Thoracic aorta (tissue), 2 donors: ENCODE measurements at places on chromosomes 13 and 19. TPM values are rescaled to one million over a fixed set of nuclear protein-coding genes. Genes with fewer than 3 reads are reported as not detected.

The SELENOV gene
- not detected for total RNA-seq

The UGGT2 gene
- total RNA-seq, result 116 TPM

The CCDC8 gene
- 23.0 TPM for total RNA-seq

The PHLDB3 gene
- total RNA-seq, result 10.0 TPM

The LILRB2 gene
- 11.1 TPM for total RNA-seq

The MEDAG gene
- total RNA-seq, result 163 TPM

The FOSB gene
- total RNA-seq, result 587 TPM

The ONECUT3 gene
- 0.42 TPM for total RNA-seq

DNA sequence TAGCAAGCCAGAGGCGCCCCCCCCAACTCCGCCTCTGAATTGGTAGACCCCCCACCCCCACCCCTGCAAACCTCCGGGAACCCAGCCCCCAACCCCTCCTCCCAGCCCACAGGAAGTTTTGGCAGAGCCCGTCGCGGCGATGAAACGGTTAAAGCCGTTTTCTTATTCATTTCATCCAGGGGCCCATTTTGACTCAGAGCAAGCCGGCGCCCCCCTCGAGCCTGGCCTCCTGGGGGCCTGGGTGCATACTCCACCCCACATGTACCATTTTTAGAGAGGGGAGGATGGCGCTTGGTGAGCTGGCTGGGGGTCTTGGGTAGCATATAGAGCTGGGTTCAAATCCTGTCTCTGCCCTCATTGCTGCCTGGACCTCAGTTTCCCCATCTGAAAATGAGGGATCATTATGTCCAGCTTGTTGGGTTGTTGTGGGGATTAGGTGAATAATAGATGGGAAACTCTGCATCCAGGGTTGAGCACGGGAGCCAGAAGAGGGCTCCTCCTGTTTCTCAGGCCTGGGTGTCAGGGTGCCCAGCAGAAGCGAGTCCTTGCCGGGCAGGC, 7.9 kb upstream of the JUNB start:
- DNase-seq, result no peak
- peak overlapping the region; percentile 100 for H3K27ac ChIP-seq
- peaks cover 81% of the 10 kb centered on the region for H3K4me1 ChIP-seq
- H3K27me3 ChIP-seq, result no peaks in the 10 kb centered on the region
- H3K36me3 ChIP-seq, result no peaks in the 10 kb centered on the region

DNA sequence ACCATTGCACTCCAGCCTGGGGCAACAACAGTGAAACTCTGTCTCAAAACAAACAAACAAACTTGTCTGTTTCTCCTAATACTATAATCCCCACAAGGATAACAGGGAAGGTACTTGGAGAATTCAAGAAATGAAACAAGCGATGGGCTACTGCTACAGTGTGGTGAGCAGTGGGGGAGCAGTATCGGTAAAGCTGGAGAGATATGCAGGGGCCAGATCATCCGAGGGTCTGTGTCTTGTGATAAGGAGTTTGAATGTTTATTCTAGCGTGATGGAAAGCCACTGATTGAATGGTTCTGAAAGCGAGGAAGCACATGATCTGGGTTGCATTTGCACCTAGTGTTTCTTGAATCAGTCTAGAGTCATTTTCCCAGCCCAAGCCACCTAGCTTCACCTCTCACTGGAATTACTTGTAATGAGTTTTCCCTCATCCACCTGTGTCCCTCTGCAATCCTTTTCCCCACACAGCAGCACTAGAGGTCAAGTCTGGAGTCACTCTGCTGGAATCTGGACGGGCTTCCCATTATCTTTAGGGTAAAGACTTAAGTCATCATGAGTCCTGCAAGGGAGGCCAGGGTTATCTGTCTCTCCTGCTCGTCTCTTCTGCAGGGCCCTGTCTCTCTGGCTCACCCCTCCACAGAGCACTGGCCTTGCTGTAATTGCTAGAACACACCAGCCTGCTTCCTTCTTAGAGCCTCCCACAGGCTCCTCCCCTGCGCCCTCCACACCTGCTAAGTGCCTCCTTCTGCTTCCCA, 162.3 kb downstream of the KLF5 start:
- H3K4me3 ChIP-seq, result no peak overlapping the region
- peaks cover 12% of the 10 kb centered on the region for H3K4me1 ChIP-seq
- H3K36me3 ChIP-seq, result no peaks in the 10 kb centered on the region
- DNase-seq, result no peak
- no peak overlapping the region for H3K27ac ChIP-seq
- H3K27me3 ChIP-seq, result no peaks in the 10 kb centered on the region

GRCh38 chr19:32916969-32917615, 47.5 kb upstream of the SLC7A9 start:
- H3K27me3 ChIP-seq, result no peaks in the 10 kb centered on the region
- no peak overlapping the region for H3K4me3 ChIP-seq
- H3K27ac ChIP-seq, result no peak overlapping the region
- H3K36me3 ChIP-seq, result peaks cover 13% of the 10 kb centered on the region

DNA sequence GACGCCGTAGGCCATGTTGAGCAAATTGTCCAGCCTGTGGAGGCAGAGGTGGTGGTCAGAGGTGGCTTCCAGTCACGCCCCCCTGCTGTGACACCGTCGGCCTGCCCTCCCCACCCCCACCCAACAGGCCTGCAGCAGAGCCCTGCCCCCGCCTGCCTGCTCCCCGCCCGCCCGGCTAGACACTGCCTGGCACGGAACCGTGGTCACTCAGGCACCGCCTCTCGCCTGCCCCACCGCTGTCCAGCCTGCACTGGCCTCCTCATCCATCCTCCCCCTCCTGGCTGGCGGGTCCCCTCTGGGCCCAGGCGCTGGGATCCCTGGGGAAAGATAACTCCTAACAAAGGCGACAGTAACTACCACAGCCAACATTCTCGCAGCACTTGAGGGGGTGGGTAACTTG, 21.7 kb downstream of the PRKCSH start:
- no peak for DNase-seq
- no peaks in the 10 kb centered on the region for H3K36me3 ChIP-seq
- H3K4me1 ChIP-seq, result no peaks in the 10 kb centered on the region
- no peaks in the 10 kb centered on the region for H3K27me3 ChIP-seq
- H3K4me3 ChIP-seq, result no peak overlapping the region
- no peak overlapping the region for H3K27ac ChIP-seq

GRCh38 chr13:112069061-112069844, 2.3 kb downstream of the SOX1 start:
- H3K4me1 ChIP-seq, result no peaks in the 10 kb centered on the region
- H3K4me3 ChIP-seq, result no peak overlapping the region
- H3K27ac ChIP-seq, result no peak overlapping the region
- no peak for DNase-seq
- H3K27me3 ChIP-seq, result peaks cover 9% of the 10 kb centered on the region

GRCh38 chr13:45349438-45349837, 8.5 kb upstream of the TPT1 start:
- DNase-seq, result no peak
- peaks cover 16% of the 10 kb centered on the region for H3K36me3 ChIP-seq
- H3K27ac ChIP-seq, result no peak overlapping the region
- H3K4me3 ChIP-seq, result no peak overlapping the region

DNA sequence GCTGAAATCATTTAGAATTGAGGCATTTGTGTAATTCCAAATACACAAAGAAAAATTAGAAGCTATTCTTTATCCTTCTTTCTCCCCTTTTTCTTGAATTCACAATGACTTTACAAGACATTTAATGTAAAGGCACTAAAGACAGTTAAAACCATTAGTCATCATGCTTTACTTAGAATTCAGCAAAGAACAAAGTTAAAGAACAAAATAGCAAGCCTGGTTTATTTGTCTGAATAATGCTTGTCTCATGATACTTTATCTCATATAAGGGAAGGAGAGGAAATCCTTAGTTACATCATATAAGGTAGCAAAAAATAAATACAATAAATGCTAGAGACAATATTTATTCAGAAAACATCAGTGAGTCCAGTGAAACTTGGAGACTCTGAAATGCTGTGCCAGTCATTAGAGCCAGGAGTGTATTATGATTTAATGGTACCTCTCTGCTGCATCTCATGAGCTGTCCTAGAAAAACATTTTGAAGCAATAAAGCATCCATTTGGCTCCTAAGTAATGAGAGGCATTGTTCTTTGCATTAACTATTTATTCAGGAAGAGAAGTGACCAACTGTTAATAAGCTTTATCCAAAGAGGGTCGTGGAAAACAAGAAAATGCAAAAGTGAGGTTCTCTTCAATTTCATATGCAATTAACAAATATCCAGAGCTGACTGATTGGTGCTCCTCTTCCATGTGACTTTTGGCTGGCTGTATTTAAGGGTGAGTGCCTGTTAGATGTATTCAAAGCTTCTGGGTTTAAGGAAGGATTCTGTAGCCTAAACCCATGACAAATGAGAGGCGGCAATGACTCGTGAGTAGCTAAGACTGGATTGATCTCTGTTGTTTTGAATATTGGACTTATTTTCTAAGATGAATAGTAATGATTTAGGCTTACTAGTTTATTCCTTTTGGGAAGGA, 105.0 kb downstream of the DGKH start:
- H3K27ac ChIP-seq, result no peak overlapping the region
- no peak overlapping the region for H3K4me3 ChIP-seq
- H3K27me3 ChIP-seq, result no peaks in the 10 kb centered on the region
- DNase-seq, result no peak
- H3K36me3 ChIP-seq, result no peaks in the 10 kb centered on the region

DNA sequence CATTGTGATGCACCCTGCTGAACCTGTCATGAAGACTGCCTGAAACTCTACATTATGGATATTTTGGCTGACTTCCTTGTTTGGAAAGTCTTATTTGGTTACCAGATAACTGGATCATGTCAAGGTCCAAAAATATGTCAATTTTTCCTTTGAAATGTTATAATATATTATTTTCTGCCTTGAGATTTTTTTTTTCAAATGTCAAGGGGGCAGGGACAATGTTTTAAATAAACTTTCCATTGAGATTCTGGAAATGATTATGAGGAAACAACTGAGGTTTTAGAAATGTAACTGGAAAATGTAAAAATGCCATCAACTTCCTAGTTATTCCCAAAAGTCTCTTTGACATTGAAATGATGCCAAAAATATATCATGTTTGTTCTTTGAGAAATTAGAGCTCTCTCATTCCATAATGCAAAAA, 117.0 kb downstream of the RFC3 start:
- H3K4me1 ChIP-seq, result no peaks in the 10 kb centered on the region
- H3K36me3 ChIP-seq, result no peaks in the 10 kb centered on the region
- DNase-seq, result no peak
- no peaks in the 10 kb centered on the region for H3K27me3 ChIP-seq
- no peak overlapping the region for H3K27ac ChIP-seq

DNA sequence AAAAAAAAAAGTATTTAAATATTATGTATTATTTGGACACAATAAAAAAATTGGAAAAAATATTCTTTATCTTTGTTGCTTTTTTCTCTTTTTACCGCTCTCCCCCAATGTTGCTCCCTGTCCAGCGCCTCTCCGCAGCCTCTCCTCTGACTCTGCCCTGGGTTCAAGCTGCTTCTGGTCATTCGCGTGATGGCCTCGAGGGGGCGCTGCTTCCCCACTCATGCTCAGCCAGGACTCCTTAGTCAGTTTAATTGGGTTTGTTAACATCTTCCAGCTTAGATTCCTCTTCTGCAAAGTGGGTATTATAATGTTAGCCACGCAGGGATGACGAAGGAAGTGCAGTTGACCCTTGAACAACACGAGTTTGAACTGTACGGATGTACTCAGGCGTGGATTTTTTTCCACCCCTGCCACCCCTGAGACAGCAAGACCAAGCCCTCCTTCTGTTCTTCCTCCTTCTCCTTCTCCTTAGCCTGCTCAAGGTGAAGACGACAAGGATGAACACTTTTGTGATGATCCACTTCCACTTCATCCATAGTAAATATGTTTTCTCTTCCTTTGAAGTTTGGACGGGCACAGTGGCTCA, 4.9 kb upstream of the NWD1 start:
- H3K4me1 ChIP-seq, result no peaks in the 10 kb centered on the region
- no peaks in the 10 kb centered on the region for H3K27me3 ChIP-seq
- no peak overlapping the region for H3K27ac ChIP-seq
- no peaks in the 10 kb centered on the region for H3K36me3 ChIP-seq
- no peak for DNase-seq
- no peak overlapping the region for H3K4me3 ChIP-seq
